ENCODE measurements at places on chromosomes 7 and 10. TPM values are rescaled to one million over a fixed set of nuclear protein-coding genes. Genes with fewer than 3 reads are reported as not detected.

ADCK2 gene
- 10.1 TPM for polyA plus RNA-seq

KAZALD1 gene
- polyA plus RNA-seq = 28.0 TPM

FAM24B gene
- polyA plus RNA-seq = 2.0 TPM

FAM241B gene
- polyA plus RNA-seq = 0.39 TPM

DNA sequence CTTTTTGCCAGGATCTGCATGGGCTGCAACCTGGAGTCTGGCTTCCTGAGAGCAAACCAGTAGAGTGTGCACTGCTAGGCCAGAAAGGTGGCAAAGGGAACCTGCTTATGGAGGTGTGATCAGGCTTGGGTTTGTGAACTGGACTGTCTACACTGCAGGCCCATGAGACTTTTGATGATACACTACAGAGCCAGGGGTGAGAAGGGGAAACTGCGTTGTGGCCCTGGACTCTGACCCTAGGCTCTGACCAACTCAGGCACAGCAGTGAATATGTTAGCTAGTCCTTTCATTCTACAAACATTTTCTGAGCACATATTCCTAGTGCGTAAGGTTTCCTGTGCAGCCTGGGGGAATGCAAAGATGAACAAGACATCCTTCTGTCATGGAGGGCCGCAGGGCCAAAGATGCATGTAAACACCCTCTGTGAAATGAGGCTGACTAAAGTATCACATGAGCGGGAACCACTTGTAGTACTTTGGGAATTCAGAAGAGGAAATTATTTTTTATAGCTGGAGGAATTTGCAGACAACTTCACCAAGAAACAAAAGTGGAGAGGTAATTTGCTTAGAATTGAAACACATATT, 63.8 kb upstream of the HPS1 start:
- no peak for DNase-seq

DNA sequence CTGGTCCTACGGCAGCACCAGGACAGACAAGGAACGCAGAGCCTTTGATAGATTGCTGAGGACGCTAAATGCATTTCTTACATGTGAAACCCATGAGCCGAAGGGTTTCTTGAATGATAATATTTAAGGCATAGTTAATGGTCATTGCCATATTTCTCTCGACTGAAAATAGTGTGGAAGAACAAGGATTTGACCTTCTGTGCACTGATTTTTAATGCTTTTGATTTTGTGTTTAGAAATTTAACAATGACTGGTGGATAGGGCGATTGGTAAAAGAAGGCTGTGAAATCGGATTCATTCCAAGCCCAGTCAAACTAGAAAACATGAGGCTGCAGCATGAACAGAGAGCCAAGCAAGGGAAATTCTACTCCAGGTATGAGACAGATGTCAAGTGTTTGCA, 150.8 kb downstream of the NSUN6 start:
- no peak for DNase-seq

GRCh38 chr10:122170802-122171201, 100.3 kb upstream of the BTBD16 start:
- no peak for DNase-seq

GRCh38 chr7:11430112-11430511, 401.9 kb downstream of the THSD7A start:
- DNase-seq = no peak

DNA sequence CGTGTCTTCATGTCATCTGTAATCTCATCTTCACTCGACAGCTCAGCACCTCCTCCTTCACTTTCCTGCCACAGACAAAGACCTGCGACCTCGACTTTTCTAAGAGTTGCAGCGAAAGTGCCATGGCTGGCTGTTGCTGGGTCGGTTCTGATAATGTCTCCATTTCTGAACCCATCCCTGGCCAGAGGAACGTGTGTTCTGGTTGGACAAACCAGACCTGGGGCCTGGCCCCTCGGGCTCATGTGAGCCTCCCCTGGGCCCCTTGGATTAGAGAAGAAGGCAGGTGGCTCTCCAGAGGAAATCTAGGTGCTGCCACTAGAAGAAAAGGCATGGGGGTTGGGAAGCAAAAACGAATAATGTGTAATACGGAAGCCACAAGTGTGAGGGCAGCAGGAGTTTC, 273.7 kb downstream of the GLRX3 start:
- DNase-seq = no peak

DNA sequence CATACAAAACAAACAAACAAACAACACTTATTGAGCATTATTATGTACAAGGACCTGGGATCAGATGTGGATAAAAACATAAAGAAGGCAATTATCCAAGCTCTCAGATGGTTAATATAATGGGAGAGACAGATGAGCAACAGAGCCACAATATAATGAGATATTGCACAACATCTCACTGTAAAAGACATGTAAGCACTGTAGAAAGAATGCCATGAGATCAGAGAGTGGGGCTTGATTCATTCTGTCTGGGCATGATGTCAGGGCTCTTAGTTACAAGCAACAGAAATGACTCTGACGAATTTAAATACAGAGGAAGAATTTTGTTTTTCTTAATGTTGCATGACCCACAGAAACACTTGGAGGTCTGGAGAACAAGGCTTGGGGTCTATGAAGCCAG, 164.7 kb upstream of the PLXDC2 start:
- no peak for DNase-seq

DNA sequence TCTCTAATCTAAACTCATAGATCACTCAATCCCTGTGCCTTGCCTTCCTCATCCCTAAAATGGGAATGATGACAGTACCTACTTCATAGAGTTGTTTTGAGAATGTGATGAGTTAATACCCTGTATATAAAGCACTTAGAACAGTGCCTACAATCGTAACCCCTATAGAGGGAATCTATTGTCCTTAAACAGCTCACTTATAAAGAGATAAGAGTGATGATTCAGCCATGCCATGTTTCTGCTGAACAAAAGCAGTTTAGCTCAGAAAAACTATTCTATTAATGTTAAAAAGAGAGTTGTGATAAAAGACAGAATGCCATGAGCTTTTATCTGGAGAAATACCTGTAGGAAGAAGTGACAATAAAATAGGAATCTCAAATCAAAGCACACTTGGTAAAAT, 63.6 kb downstream of the CUBN start:
- DNase-seq = no peak

GRCh38 chr10:49241385-49241784, 53.2 kb upstream of the TMEM273 start:
- DNase-seq = no peak

DNA sequence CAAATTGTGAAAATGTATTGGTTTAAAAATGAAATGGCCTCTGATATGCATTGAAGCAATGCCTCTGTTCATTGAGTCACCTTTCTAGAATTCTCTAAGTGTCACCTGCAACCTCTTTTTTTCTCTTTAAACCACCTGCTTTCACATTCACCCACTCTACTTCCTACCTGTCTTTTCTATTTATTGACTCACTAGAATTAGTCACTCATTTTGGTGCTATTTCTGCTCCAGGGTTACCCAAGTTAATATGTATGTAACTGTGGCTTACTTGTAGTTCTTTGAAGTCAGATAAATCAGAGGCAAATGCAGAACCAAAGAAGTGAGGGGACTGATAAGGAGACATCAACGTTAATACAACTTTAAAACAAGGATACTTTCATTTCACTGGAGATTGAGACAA, 674.7 kb downstream of the CCSER2 start:
- DNase-seq = no peak

DNA sequence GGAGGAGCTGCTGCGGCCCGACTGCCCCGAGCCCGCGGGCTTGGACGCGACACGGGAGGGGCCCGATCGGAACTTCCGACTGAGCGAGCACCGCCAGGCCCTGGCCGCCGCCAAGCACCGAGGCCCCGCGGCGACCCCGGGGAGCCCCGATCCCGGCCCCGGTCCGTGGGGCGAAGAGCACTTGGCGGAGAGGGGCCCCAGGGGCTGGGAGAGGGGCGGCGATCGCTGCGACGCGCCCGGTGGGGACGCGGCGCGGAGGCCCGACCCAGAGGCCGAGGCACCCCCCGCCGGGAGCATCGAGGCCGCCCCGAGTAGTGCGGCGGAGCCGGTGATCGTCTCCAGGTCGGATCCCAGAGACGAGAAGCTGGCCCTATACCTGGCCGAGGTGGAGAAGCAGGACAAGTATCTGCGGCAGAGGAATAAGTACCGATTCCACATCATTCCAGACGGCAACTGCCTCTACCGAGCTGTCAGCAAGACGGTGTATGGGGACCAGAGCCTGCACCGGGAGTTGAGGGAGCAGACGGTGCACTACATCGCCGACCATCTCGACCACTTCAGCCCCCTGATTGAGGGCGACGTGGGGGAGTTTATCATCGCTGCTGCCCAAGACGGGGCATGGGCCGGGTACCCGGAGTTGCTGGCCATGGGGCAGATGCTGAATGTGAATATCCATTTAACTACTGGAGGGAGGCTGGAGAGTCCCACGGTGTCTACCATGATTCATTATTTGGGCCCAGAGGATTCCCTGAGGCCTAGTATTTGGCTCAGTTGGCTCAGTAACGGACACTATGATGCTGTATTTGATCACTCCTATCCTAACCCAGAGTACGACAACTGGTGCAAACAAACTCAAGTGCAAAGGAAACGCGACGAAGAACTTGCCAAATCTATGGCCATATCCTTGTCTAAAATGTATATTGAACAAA, 1.4 kb downstream of the OTUD1 start:
- no peak for DNase-seq

- DNase-seq = no peak
Measured at GRCh38 chr10:60607372-60607771, 170.9 kb upstream of the CDK1 start.
